ENCODE measurements at places on chromosomes 5 and 9.

DNA sequence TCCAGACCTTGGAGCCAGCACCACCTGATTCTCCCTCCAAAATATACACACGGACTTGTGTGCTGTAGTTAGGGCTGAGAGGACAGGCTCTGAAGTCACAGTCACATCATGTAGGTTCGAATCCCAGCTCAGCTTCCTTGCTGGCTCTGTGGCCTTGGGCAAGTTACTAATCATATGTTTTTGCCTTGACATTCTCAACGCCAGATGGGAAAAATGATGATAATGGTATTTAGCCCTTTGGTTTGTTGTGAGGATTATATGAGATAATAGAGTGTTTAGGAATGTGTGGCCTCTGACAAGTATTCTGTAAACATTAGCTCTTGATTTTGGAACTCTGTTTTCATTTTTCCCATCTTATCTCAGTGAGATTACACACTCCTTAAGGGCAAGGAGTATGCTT, 72.5 kb downstream of the PLAC8L1 start:
- DNase-seq: no peak

GRCh38 chr5:163135849-163136248, 301.5 kb upstream of the CCNG1 start:
- no peak for DNase-seq

- no peak for DNase-seq
Observed at GRCh38 chr5:146060221-146060585, 45.2 kb downstream of the PLAC8L1 start.

GRCh38 chr5:10920400-10920799, 159.4 kb upstream of the DAP start:
- no peak for DNase-seq

GRCh38 chr9:86486891-86487837, 133.0 kb upstream of the TUT7 start:
- DNase-seq: no peak

- no peak for DNase-seq
Observed at GRCh38 chr5:120568711-120569110, 104.6 kb downstream of the PRR16 start.

- DNase-seq: no peak
Observed at GRCh38 chr5:74725331-74725730, 40.3 kb downstream of the HEXB start.

DNA sequence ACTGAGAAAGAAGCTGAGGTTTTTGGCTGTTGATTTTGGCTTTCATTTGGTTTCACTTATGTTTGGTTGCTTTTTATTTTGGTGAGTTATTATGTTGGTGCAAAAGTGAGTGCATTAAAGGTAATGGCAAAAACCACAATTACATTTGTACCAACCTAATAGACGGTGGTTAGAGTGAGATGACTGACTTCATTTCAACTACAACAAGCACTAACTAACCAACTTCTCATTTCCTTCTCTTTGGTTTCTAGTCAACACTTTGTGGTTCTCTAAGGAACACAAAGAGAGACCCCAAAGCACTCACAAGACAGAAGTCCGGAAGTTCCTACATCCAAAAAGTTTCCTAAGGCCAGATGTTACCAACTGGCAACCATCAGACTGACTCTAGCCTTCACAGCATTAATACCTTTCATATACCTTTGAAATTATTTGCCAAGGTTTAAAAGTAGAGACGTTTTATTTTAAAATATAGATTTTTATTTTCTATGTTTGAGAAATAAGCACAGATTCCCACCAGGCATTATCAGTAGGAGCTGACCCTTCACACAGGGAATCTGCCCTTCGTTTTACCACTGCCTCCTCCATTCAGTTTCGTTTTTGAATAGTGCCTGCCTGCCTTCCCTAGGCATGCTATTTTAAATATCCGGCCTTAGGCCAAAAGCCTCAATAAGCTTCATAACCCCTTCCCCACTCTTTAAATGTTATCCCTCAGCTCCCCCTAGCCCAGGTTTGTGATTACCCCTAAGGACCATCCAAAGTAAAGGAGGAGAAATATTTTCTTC, 301.1 kb upstream of the PTGER4 start:
- no peak for DNase-seq

DNA sequence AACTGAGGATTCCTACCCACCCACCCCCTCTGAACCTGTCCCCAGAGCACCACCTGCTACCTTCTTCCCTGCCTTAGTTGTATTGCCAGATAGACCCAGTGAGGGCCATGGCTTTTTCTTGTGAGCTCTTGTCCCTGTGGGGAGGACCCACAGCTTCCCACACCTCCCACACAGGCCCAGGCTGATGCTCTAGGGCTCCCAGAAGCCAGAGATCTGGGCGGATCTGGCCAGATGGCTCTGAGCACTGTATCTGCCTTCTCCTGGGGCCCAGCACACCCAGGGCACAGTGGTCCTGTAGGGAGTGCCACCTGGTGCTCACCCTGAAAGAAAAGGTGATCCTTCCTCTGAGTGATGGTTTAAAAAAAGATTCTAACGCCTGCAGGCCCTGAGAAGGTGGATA, 131.7 kb downstream of the DAB2IP start:
- no peak for DNase-seq

GRCh38 chr9:26471261-26471660, 421.3 kb downstream of the CAAP1 start:
- DNase-seq: no peak

DNA sequence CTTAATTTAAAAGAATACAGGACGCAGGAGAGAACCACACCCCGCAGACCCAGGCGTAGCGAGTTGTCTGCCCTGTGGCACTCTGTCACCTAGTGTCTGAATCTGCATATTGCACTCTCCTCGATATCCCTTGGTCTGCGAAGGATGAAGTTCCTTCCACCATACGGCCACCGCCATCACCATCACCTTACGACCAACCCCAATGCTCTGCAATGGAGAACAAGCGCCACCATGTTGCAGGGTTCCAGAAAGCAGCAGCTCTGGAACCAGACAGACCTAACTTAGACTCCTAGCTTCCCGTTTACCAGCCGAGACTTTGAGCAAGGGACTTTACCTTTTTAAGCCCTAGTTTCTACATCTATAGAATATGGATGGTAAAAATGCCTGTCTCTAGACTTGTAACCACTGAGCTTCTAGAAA, 77.4 kb upstream of the DMRT1 start:
- DNase-seq: peak; percentile 26

DNA sequence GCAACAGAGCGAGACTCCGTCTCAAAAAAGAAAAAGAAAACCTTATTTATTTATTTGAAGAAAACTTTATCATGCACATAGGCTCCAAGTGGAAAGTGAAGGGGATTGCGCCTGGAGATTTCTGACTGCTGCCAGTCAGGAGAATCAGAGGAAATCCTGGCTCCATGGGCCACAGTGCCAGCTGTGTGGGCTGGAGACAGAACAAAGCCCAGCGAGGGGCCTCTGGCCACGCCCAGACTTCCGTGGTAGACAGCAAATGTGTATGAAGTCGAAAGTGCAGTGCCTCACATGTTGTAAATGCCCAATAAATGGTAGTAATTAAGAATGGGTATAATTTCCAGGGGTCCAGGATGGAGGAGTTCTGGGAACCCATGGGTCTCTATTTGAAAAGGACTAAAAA, 75.8 kb upstream of the WWC1 start:
- DNase-seq: no peak

- no peak for DNase-seq
Observed at GRCh38 chr5:2653991-2654390, 97.5 kb downstream of the IRX2 start.

DNA sequence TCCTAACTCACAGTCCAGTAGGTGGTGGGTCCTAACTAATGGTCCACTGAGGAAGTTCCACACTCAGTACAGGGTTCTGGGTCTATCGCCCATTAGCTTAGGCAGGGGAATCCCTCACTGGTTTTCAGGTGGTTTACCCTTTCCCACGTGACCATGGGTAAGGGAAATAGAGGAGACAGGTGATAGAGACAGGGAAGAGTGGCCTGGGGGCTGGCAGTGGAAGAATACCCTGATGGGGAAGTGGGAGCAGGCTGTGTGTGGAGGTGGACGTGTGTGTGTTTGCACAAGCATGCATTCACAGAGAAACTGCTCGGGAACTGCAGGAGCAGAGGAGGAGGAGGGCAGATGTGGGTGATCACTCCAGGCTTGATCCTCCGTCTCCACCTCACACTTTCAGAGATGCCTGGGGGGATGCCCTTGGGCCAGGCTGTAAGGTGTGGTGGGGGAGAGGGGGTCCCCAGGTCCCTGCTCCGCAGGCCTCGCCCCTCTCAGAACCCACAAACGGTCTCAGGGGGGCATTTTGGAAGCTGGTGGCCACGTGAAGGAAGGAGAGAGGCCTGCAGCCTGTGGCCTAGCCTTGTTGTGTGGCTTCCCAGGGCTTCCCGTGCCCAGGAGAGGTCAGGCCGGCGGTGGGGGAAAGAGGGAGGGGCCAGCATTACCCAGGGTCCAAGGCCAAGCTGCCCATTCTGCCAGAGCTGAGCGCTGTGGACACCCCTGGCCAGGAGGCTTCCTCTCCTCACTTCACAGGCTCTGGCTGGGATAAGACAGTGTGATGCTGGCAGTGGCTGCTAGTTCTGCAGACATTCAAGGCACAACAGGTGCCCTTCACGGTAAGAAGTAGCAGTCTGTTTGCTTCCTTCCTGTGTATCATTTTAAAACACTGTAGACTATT, 80.0 kb downstream of the OTULIN start:
- DNase-seq: no peak

DNA sequence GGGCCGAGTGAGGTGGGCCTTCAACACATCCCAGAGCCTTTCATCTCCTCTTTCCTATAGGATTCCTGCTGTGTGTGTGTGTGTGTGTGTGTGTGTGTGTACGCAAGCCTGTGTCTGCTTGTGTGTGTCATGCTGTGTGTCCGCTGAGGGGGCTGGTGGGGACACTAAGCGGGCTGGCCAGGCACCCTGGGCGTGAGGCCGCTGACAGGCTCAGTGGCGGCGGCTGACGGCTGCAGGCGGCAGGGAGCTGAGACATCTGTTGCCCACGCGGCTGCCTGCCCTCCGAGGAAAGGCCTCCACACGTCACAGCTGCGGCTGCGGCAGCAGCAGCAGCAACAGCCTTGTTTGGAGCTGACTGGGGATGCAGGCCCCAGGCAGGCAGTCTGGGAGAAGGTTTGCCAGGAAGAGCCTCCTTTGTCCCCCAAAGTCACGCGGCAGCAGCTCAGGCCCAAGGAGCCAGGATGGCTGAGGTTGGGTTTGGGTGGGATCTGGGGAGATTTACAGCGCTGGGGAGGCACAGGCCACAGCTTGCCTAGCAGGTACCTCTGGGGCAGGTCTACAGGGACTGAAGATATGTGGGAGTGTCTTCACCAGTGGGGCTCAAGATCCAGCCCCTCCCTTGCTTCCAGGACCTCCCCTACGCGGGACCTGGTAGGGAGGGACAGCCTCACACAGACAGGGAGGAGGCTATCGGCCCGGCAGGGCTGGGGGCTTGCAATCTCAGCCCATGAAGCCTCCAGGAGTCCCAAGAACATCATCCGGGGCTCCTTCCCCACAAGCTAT, 1.8 kb downstream of the PDLIM4 start:
- DNase-seq: no peak

DNA sequence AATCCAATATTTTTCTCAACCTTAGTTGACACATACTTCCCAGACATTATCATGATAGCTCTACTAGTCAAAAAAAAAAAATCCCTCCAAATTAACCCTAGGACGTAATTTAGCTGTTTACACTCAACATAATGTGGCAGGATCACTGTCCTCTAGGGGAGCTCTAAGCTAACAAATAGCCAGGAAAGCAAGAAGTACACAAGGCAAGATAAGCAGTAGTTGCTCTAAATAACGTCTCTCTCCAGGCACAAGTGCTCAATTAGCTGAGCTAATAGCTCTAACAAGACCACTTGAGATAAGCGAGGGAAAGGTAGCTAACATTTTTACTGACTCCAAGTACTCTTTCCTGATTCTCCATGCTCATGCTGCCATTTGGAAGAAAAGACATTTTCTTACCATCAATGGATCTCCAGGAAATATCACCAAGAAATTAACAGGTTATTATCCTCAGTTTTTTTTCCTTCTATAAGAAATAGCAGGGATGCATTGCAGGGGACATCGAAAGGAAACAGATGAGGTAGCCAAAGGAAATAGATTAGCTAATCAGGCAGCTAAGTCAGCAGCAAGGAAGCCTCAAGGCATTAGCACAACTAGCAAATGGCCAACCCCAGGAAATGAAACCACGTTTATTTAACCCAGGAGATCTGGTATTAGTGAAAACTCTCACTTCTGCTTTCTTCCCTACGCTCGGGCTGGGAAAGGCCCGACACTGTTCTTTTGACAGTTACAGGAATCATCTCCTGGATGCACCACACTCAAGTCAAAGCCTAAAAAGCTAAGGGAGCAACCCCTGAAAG, 614.1 kb downstream of the PTPRD start:
- DNase-seq: no peak

DNA sequence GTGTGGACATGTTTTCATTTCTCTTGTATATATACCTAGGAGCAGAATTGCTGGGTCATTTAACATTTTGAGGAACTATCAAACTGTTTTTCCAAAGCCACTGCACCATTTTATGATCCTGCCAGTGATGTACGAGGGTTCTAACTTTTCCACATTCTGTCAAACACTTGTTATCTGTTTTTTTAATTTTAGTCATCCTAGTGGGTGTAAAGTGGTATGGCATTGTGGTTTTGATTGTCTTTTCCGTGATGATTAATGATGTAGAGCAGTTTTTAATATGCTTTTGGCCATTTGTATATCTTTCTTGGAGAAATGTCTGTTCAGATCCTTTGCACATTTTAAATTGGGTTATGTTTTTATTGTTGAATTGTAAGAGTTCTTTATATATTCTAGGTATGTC, 107.0 kb downstream of the MELK start:
- DNase-seq: no peak

GRCh38 chr5:138635265-138635664, 60.1 kb upstream of the HSPA9 start:
- no peak for DNase-seq

- no peak for DNase-seq
Observed at GRCh38 chr5:154002093-154002492, 36.6 kb downstream of the FAM114A2 start.

GRCh38 chr5:52878656-52879055, 90.9 kb downstream of the ITGA1 start:
- DNase-seq: no peak

DNA sequence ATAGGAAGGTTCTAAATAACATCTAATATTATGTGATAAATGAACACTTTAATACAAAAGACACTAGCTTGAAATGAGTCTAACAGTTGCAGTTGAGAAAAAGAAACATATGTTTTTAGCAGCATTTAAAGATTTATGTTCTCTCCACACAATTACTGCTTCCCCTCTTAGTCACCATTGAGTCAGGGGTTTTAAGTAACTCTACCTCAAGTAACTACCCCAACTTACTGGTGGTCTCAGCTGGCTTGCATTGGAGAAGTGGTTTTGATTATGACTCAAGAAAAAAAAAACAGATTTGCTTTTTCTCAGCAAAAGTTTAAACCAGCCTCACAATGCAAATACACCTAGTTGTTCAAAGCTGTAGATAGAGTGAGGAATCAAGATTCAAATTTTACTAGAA, 1216.5 kb upstream of the CDH9 start:
- DNase-seq: no peak

- DNase-seq: no peak
Observed at GRCh38 chr5:55218967-55219366, 8.1 kb downstream of the MCIDAS start.

DNA sequence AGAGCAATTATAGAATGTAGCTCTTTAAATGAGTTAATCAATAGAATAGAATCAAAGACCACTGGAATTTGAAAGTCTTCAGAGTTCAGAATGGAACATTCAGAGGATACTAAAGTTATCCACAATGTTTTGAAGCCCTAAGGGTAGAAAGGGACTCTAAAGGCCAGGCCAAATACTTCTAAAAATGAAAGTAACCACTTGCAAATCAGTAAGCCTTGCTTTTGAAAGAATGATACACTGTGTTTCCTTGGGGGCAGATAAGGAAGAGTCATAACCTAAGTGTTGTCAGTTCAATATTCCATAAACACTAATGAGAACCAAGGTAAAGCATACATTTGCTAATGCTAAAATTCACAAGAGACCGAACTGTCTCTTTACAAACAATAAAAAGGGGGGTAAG, 813.5 kb downstream of the PTPRD start:
- DNase-seq: no peak
